ENCODE measurements at places on chromosomes 4 and X. TPM values are rescaled to one million over a fixed set of nuclear protein-coding genes. Genes with fewer than 3 reads are reported as not detected.

GRCh38 chr4:176875446-176875930, 82.8 kb upstream of the VEGFC start:
- no peak for DNase-seq

GRCh38 chrX:29478336-29479069, 736.9 kb upstream of the MAGEB2 start:
- peak; percentile 54 for DNase-seq

- DNase-seq = peak; percentile 6
Measured at GRCh38 chrX:72712094-72712755, 1.9 kb downstream of the PHKA1 start.

The PRRG3 gene
- 0.36 TPM for polyA plus RNA-seq

DNA sequence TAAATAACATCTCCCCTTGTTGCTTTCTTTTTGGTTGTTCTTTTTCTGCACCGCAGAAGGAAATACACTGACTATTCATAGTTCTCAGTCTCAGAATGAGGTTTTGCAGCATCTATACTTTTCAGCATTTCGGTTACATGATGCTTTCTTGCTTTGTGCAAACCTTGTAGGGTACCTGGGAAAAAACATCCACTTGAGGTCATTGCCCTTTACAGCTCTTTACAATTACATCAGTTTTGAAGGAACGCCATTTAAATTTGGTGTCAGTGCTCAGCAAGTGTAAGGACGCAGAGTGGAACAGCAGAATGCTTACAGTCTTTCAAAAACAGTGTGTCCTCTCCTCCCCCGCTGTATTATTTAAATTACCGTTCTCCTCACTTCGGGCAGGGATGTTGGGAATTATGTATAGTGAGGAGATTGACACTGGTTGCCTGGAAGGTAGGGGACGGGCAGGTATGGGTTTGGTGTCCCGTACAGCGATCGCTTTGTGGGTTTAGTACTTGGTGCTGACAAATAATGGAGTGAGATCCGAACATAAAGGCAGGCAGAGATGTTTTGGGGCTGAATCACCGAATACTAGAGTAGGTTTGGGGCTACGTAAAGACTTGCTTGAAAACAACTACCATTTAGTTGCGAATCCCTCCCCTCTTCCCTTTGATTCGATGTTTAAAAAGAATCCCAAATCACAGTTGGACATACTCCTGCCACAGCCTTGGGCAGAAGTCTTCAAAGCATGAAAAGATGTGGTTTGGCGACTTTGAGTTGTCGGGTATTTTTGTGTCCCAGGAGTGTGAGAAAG, 2.0 kb upstream of the NKX3-2 start:
- DNase-seq = no peak

Data from hepatocyte (in vitro differentiated cells).